T-helper 1 cell (primary cell): ENCODE measurements at places on chromosomes 2 and 18.
A peak's percentile ranks its signal among the peaks of the same experiment; 100 is the strongest.

DNA sequence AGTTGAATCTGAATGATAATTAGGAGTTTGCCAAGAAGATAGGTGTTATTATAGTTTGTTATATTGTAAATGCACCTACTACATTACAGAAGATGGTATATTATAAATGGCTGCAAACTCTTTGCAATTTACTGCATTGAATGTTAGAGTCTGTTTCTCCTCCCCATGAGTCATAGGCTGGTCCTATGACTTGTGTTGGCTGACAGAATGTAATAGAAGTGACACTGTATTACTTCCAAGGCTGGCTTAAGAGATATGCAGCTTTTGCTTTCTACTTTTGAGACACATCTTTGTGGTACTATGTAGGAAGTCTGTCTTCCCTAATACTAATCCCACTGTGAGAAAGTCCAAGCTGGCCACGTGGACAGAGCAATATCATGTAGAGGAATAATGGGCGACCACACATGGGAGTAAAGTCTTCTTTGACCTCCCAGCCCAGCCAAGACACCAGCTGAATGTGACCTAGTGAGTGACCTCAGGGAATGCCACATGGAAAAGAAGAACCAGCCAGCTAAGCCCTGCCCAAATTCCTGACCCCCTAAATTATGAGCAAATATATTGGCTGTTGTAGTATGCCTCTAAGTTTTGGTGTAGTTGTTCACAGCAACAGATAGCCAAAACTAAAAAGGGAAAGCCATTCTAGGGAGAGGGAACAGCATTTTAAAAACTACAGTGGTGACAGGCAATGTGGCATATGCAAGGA, 6.8 kb upstream of the DDX1 start:
- no peak for DNase-seq

DNA sequence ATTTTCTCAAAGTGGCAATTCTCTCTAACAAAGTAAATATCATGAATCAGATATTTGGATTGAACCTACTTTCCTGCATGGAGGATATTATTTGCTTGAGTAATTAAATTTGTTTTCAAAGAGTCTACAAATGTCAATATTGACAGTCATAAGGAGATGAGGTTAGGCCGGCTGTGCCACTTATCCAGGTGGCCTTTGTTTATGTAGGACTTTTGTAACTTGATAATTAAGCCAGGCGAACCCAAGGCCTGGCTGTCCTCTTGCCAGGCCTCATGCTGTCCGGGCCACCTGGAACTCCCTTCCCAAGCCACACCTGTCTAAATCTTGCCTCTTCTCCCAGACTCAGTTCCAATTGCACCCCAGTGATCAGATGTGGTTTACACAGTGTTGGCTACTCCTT, 255.2 kb downstream of the ACKR3 start:
- no peak for DNase-seq

DNA sequence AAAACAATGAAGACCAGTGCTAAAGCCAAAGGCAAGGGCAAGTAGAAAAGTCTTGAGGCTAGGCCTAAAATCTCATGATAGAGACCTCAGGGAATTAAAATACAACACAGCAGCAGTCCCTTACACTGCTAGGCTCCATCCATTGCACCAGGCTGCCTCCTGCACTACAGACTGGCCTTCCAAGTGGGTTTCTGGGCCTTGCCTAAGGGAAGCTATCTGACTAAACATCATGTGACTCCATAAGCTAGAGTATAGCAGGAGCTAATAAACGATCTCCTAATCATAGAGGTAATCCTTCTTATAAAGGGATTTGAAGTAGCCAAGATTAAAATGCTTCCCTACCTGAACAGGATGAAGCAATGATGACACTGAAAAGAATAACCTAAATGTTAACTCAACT, 77.6 kb upstream of the NFU1 start:
- DNase-seq, result no peak

- no peak for DNase-seq
Measured at GRCh38 chr2:27572439-27572838, 10.4 kb upstream of the ZNF512 start.

DNA sequence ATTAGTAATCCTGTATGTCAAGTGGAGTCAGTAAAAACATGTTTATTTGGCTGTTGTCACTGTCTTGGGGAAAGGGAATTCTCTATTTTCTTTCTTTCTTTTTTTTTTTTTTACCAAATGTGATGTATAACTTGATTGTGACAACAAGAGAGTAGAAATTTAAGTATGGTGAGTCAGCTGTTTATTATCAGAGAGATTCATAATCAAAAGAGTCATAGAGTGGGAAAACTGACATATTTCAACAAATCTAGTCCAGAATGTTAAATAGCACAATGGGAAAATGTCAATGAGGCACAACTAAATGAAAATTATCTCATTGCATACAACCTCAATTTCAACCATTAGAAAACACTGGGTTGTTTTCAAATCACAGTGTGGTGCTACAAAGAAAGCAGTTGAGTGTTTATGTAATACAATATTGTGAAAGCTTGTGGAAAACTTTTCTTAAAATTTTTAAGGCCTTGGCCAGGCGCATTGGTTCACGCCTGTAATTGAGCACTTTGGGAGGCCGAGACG, 111.9 kb upstream of the DTNA start:
- no peak for DNase-seq

GRCh38 chr18:79846936-79847557, 49.3 kb downstream of the KCNG2 start:
- DNase-seq, result no peak

DNA sequence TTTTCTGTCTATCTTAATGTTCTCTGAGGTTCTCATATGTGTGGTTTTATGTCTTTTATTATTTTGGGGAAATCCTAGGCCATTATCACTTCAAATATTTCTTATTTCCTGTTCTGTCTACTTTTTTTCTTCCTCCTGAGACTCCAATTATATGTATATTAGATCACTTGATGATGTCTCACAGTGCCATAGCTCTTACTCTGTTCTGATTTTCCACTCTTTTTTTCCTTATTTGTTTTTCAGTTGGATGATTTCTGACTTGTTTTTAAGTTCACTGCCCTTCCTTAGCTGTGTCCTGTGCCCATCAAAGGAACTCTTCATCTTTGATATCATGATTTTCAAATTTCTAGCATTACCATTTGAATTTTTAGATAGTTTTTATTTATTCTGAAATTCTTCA, 24.1 kb downstream of the FAM228B start:
- DNase-seq, result no peak

DNA sequence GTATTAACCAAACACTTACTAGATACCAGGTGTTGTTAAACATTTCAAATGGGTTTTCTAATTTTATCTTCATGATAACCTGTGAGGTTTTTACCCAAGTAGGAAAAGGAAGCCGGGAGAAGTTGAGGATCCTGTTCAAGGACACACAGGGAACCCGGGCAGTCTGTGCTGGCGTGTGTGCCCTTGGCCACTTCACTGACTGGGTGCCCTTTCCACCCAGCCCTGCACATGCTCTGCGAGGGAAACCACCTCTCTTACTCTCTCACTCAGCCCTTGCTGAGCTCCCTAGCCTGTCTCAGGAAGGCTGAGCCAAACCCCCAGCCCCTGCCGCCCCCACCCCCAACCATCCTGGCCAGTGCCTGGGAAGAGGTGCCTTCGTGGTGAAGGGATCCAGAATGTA, 51.8 kb downstream of the TEX44 start:
- DNase-seq, result no peak

DNA sequence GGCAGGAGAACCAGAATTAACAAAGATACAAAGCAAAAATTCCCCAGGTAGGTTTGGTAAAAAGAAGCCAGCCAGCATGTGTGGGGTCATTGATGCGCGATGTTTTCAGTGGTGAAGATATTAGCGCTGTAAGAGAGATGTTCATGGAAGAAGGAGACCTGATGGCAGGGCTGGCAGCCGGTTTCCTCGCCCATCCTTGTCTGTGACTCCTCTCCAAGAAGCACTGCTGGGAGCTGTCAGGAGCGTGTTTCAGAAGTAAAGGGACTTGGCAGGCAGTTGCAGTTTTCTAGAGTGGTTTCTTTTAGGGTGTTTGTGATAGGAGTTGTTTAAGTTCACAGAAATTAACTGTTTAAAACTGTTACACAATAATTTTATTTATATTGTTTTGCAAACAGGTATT, 24.6 kb downstream of the TAF1B start:
- DNase-seq, result no peak

DNA sequence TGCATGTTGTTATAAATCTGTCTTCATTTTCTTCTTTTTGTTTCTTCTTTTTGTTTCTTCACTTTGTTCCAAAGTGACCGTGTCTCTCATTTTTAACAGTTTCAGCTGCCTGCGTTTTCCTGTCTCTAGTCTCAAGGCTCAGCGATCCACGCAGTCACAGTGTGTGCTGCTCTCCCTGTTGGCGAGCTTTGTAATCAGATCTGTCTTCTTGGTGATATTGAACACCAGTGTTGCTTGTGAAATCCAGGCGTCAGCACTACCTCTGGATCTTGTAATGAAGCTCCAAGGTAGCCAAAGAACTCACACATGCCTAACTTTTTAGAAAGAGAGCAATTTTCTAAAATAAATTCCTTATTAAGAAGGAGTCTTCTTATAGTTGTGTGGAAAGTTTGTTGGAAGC, 13.2 kb downstream of the SNTG2 start:
- no peak for DNase-seq

- no peak for DNase-seq
Measured at GRCh38 chr18:24878289-24878688, 417.9 kb downstream of the HRH4 start.

- no peak for DNase-seq
Measured at GRCh38 chr2:50952596-50952995, 79.3 kb downstream of the NRXN1 start.

DNA sequence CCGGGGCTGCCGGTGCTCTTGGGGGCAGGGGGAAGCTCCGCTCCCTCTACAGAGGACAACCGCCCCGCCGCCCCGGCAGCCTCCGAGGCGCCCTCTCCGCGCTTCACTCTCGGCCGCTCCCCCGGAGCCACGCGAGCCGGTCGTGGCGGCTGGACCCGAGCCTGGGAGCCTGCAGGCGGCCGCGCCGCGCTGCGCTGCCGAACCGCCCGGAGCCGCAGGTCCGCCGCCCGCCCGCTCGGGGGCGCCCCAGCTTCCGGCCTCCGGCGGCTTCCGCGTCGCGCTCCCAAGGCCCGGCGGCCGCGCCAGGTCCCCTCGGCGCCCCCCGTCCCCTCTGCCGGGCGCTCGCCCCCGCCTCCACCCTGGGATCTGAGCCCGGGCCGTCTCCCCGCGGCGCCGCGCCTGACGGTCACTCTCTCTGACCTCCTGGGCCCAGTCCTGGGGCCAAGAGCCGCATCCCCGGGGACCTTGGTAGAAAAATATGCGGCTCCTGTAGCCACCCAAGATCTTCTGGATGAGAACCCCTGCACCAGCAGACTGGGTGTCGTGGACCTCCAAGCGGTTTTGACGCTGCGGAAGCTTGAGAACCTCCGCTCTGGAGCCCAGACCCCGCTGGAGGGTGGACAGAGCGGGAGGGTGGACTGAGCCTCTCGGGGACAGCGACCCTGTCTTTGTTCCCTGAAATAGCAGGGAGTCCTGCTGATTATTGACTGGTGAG, 44.3 kb downstream of the SERTAD2 start:
- peak; percentile 69 for DNase-seq

- DNase-seq, result no peak
Measured at GRCh38 chr2:160565099-160565845, 71.7 kb upstream of the RBMS1 start.

GRCh38 chr18:2994603-2995432, 18.1 kb downstream of the LPIN2 start:
- peak; percentile 42 for DNase-seq

DNA sequence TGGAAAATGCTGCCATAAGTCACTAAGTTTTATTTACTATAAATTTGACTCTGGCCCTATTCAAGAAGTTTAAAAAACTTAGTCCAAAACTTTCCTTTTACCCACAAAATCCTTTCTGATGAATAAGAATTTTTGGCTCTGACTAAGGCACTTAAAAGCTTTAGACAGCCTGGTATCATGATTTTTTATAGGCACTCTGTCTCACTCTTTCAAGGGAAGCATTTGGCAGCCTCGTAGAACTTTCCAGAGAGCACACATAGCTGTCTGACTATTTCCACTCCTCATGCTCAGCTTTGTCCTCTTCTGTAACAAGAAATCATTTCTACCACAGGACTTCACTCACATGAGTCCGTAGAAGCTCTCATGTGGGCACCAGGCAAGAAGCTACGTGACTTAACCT, 32.3 kb upstream of the XDH start:
- DNase-seq, result no peak

GRCh38 chr2:221283896-221284545, 288.1 kb downstream of the EPHA4 start:
- no peak for DNase-seq

- no peak for DNase-seq
Measured at GRCh38 chr2:120912101-120912985, 176.7 kb downstream of the GLI2 start.

- DNase-seq, result no peak
Measured at GRCh38 chr2:232563580-232563979, 13.1 kb downstream of the EIF4E2 start.

- DNase-seq, result no peak
Measured at GRCh38 chr2:70733646-70734180, 34.3 kb downstream of the ADD2 start.

GRCh38 chr18:77039196-77040130, 93.1 kb downstream of the MBP start:
- no peak for DNase-seq

- DNase-seq, result no peak
Measured at GRCh38 chr2:158998551-158999248, 30.3 kb downstream of the TANC1 start.

DNA sequence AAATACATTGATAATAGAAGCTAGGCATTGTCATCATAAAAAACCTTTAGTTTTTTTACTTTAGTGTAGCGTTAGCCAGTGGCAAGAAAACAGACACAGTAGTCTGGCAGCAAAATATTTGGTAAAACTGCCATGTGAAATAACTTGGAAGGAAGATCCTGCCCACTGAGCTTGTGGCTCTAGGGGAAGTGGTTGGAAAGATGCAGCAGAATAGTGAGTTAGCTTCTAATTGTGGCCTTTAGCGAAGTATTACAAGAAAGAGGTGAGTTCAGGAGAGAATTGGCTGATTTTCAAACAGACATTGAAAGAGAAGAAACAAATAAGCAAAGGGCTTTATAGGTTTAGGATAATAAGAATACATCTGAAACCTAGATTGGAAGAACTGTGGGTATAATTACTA, 1887.8 kb upstream of the CELF4 start:
- DNase-seq, result no peak

- no peak for DNase-seq
Measured at GRCh38 chr18:6994771-6995430, 122.7 kb downstream of the LAMA1 start.

- no peak for DNase-seq
Measured at GRCh38 chr2:126801473-126801872, 97.2 kb upstream of the TEX51 start.

DNA sequence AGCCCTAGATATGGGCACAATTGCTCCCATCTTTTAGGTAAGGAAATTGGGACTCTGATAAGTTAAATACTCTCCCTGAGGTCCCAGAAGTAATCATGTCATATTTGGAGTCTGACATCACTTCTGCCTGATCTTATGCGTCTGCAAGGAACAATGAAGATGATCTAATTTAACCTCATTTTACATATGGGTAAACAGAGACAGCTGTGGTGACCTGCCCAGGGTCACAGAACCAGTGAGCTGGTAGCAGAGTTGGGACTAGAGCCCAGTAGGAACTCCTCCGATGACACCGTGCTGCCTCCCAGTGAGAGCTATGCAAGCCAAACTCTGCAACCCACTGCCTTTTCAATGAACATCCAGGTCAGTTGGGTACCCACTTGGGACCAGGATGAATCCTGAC, 17.8 kb downstream of the CTAGE1 start:
- no peak for DNase-seq
